ENCODE measurements at places on chromosomes 4 and X. TPM values are rescaled to one million over a fixed set of nuclear protein-coding genes. Genes with fewer than 3 reads are reported as not detected.

MUC7 gene
- not detected for total RNA-seq

CXCL1 gene
- not detected for total RNA-seq

GLRB gene
- 37.9 TPM for total RNA-seq

POLN gene
- 7.8 TPM for total RNA-seq

UGT2B17 gene
- total RNA-seq: not detected

ABLIM2 gene
- 22.2 TPM for total RNA-seq

VSIG4 gene
- 14.7 TPM for total RNA-seq

PASD1 gene
- total RNA-seq: not detected

CCDC110 gene
- total RNA-seq: 0.94 TPM

TCEAL6 gene
- total RNA-seq: 5.9 TPM

ARL9 gene
- 3.8 TPM for total RNA-seq

SRPX2 gene
- total RNA-seq: 0.31 TPM

STBD1 gene
- total RNA-seq: 0.31 TPM

CXCL8 gene
- not detected for total RNA-seq

MAD2L1 gene
- 9.4 TPM for total RNA-seq

COX7B2 gene
- total RNA-seq: not detected

WNK3 gene
- 61.3 TPM for total RNA-seq

JCHAIN gene
- total RNA-seq: not detected

AIFM1 gene
- total RNA-seq: 10.3 TPM

FGB gene
- not detected for total RNA-seq

SHROOM3 gene
- 32.9 TPM for total RNA-seq

CHRDL1 gene
- 36.9 TPM for total RNA-seq

DOCK11 gene
- 29.7 TPM for total RNA-seq

ATP1B4 gene
- total RNA-seq: not detected

FOXP3 gene
- not detected for total RNA-seq

ZNF157 gene
- 5.0 TPM for total RNA-seq

AKAP4 gene
- total RNA-seq: not detected

Measured in parietal lobe (tissue), 2 donors.